ENCODE measurements at places on chromosomes 16 and 17. TPM values are rescaled to one million over a fixed set of nuclear protein-coding genes. Genes with fewer than 3 reads are reported as not detected.

- DNase-seq: no peak
Observed at GRCh38 chr17:70520447-70520846, 351.1 kb downstream of the KCNJ2 start.

GRCh38 chr17:2435181-2435741 is 34.4 kb upstream of the MNT start:
- DNase-seq: no peak

GRCh38 chr17:41406205-41406604 is 8.8 kb upstream of the KRT31 start:
- no peak for DNase-seq

- peak; percentile 69 for DNase-seq
Observed at GRCh38 chr16:728131-728889, 1.4 kb downstream of the HAGHL start.

DNA sequence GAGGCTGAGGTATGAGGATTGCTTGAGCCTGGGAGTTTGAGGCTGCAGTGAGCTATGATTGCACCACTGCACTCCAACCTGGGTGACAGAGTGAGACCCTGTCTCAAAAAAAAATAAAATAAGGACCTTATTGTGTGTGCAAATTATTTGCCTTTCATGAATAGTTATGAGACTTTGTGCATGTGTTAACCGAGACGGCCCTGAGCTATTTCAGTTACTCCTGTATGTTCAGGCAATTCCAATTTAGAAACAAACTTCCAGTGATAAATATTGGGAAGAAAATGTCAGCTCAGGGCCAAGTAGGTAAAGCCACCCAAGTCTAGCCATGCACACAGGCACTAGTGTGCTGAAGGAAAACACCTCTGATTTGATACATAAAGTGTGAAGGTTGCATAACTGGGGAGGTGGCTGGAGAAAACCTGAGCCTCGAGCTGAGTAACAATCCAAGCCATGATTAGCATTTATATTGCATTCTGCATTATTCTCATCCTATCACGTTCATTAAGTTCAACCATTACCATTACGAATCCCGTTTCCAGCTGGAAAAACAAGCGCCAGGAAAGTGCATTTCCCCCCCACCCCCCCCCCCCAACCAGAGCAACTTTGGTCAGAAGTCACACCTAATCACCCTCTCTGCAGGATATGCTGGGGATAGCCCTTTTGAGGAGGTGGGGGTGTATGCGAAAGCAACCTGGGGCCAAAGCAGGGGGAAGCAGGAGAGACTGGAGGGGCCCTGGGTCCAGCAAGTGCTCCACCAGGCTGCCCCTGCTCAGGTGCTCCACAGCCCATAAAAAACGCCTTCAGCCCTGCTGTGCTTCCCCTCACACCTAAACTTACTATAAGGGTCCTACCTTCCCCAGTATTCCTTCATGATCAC is 18.6 kb upstream of the ENDOV start:
- DNase-seq: no peak

GRCh38 chr17:80287806-80288567 is 27.3 kb downstream of the RNF213 start:
- no peak for DNase-seq

DNA sequence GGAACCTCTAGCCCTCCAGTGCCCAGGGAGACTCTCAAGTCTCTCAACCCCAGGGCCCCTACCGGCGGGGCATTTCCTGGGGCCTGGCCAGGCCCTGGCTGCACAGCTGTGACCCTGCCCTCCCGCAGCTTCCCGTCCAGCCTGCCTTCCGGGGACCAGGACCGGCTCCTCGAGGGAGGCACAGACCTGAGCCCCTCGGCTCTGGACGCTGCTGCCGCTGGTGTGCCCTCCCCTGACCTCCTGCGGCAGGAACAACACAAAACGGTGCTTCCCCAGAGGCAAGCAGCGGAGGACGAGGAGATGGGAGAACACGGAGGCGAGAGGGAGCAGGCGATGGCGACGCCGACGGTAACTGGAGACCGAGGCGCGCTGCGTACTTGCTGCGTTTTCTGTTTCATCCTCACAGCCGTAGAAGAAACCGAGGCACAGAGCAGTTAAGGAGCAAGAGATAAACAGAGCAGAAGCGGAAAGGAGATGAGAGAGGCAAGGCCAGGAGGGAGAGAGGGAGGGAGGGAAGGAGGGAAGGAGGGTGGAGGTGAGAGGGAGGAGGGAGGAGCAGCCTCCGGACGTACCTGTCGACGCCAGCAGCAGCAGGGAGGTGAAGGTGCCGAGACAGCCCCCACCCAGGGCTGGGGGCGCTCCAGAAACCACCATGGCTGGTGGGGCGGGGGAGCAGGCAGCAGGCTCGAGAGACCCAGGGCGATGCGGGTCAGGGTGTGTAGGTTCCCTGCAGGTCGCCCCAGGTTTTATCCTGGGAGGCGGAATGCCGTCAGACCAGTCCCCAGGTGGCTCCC is at the start of gene PRSS22:
TSS of gene PRSS22 (minus strand) at position 720 of the 794 bp plus-strand sequence. CDS start at position 654, 66 bp downstream.
- DNase-seq: peak; percentile 25

DNA sequence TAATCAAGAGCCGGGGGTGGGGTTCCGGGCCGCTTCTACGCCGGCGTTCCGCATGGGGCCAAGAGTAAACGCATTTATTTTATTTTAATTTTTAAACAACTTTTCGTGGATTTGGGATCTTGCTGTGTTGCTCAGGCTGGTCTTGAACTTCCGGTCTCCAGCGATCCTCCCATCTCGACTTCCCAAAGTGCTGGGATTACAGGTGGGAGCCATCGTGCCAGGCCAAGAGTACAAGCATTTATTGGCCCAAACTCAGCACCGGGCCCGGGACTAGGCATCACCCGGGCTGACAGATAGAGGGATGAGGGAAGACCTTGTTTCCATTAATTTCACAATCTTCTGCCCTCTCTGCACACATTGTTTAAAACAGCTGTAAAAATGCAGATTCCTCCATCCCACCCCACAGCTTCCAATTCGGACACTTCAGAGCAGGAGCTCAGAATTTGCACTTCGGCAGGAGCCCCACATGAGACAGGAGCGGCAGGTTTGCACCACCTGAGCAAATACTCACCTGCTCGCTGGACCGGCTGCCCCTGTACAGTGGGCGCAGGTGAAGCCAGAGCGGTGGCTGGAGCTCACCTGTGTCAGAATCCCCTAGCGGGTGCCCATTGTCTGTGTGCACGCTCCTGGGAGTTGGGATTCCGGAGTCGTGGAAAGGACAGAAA is 663 bp upstream of the GINS2 start:
- DNase-seq: no peak

Gene SEPTIN1
- total RNA-seq: 0.86 TPM

Gene TP53TG3B
- total RNA-seq: not detected

All from A673 (cell line).